Activated T-cell treated with anti-CD3 and anti-CD28 coated beads for 48 hours (primary cell): ENCODE measurements at places on chromosomes 4 and X.

GRCh38 chr4:35912174-35912573, 332.1 kb downstream of the ARAP2 start:
- no peak for DNase-seq

- no peak for DNase-seq
These were observed 297.5 kb downstream of the DCTD start for GRCh38 chr4:182619660-182620059.

DNA sequence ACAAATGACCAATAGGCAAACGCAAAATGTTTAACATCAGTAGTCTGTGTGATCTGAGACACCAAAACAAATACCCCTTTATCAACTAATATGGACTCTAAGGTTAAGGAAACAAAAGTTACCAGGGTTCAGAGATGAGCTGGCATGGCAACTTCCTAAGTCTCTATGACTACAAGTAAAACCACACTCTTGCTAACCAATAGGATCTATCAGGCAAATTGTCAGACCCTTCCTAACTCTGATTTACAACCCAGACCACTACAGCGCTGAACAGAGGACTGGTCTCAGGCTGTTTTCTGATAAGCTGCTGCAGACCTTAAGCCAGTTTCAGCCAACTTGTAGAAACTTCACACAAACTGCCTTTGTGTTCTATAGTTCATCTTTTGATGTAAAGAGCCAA, 608.0 kb downstream of the TLL1 start:
- no peak for DNase-seq

DNA sequence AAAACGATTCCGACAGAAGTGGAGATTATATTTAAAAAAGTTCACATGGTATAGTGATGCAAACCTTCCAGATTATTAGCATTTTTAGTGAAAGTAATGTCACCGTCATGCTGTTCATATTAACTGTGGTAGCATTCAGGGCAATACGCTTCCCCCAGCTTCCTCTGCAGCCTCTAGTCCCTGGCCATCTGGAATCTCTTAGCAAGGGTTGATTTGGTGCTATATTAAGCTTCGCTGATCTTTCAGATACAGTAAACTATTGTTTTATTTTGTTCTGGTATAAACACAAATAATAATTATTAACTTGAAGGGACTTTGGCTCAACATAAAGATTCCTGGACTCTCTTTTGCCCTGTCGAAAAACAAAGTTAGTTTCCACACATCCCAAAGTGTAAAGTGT, 1080.5 kb upstream of the TENM3 start:
- DNase-seq = no peak

DNA sequence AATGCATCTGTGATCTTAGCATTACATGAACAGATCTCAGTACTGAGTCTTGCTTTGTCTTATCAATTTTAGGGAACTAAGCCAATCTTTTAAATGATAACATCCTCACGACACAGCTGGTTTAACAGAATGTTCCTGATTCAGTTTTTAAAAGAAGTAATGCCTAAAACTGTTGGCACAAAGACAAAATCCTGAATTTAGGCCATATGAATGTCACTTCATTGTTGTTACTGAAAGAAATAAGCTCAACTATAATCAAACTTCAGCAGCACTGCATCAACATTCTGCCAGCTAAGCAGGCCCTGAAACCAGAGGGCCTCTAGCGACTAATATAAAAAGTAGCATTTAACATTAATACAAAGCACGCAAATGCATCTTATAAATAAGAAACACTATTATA, 130.6 kb downstream of the FRYL start:
- DNase-seq = no peak

DNA sequence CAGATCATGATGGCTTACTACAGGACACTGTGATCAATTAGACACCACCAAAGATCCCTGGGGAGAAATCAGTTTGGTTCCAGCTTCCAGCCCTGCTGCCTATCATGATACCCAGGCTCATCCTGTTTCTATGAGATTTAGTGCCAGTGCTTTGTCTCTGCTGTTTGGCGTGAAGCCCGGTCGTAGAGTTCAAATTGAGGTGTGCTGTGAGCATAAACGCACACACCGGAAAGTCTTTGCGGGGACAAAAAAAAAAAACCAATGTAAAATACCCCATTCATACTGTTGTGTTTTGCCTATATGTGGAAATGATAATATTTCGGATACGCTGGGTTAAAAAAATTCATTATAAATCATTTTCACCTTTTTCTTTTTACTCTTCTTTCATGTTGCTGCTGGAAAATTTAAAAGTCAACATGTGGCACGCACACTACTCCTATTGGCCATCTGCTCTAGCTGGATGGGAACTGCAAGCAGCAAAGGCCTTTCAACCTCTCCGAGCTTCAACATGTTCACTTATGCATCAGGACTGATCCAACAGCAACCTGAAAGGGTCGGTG, 607 bp upstream of the DKC1 start:
- no peak for DNase-seq

DNA sequence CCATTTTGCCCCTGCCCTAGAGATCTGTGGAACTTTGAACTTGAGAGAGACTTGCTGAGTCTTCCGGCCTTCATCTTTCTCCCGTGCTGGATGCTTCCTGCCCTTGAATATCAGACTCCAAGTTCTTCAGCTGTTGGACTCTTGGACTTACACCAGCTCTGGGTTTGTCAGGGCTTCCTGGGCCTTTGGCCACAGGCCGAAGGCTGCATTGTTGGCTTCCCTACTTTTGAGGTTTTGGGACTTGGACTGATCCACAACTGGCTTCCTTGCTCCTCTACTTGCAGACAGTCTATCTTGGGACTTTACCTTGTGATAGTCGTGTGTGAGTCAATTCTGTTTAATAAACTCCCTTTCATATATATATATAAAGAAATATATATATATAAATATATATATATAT, 1071.0 kb downstream of the ADGRL3 start:
- DNase-seq = no peak

GRCh38 chr4:153209410-153209809, 5.2 kb downstream of the TRIM2 start:
- DNase-seq = no peak

- no peak for DNase-seq
These were observed 11.8 kb upstream of the FBXL5 start for GRCh38 chr4:15667006-15667405.

DNA sequence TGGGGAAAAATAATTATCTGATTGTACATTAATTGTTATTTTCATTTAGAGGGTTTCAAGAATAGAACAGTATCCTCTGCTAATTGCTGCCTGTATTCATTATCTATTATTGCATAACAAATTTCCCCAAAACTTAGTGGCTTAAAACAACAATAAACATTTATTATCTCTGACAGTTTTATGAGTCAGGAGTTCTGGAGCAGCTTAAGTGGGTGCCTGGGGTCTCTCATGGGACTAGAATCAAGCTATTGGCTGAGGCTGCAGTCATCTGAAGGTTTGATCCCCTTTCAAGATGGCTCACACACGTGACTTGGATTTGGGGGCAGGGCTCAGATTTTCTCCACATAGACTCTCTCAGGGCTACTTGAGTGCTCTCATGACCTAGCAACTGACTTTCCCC, 98.1 kb upstream of the JADE1 start:
- no peak for DNase-seq

- DNase-seq = no peak
These were observed 20.2 kb downstream of the CLIC2 start for GRCh38 chrX:155314260-155314659.

DNA sequence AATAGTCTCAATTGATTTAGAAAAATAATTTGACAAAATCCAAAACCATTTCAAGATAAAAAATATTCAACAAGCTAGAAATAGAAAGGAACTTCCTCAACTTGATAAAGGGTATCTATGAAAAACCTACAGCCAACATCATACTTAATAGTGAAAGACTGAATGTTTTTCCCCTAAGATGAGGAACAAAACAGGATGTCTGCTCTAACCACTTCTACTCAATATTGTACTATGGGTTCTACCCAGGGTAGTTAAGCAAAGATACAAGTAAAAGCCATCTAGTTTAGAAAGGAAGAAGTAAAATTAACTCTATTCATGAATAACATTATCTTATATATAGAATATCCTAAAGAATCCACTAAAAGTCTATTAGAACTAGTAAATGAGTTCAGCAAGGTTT, 21.5 kb upstream of the SYTL5 start:
- no peak for DNase-seq

- no peak for DNase-seq
These were observed 328.2 kb downstream of the DTHD1 start for GRCh38 chr4:36609661-36610060.

GRCh38 chr4:37392521-37393255, 148.1 kb downstream of the NWD2 start:
- no peak for DNase-seq

DNA sequence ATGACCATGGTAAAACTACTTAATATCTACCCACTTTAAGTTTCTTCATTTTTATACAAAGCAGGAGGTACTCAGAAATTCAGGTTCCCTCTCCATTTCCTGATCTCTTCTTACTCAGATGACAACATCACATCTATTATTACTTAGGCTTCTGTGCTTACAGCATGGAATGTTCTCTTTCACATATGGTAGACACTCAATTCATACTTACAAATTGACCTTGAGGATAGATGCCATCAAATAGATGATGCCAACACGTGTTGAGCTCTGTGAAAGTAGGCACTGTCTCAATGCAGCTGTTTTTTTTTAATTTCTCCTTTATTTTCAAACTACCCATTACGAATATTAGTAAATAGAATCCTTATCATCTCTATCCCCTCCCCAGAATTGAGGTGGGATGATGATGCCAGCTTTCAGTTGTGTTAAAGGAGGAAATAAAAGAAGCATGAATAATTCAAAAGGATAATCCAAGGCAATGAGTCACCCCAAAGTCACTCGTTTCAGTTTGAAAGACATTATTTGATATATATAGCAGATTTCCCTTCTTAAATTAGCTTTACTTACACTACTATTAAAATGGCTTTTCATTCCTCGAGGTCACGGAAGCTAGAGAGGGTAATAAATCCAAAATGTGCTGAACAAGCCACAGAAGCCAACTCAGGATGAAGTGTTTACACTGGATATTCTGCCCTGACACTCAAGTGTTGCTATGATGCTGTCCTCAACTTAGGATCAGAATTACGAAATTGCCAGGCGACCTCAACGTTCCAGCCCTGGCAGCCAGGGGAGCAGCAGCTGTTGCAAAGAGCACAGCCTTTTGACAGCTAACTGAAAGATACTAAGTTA, 124.2 kb upstream of the EOLA2 start:
- DNase-seq = no peak

GRCh38 chr4:95061220-95061619, 303.5 kb downstream of the BMPR1B start:
- DNase-seq = no peak

DNA sequence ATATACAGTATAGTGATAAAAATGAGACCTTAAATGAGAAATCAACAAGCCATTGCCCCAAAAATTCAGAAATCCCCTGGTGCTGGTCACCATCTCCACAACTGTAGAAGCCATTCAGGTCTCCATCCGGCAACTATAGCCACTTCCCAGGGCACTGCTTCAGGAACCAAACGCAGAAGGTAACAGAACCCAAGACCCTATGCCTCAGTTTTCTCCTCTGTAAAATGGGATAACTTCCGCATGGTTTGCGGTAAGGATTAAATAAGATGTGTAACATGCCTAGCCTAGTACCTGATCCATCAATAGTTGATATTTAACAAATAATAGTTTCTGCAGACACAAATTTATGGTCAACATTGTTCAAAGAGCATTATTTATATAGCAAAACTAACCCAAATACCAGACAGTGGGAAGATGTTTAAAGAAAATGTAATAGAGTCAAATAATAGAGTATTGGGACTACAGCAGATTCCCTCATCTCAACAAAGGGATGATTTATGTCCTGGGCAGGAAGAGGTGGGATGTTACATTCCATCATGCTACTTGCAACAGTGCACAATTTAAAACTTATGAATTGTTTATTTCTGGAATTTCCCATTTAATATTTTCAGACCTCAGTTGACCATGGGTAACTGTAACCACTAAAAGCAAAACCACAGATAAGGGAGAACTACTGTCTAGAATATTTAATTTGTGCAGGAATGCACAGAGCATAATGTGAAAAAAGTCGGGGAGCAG, 30.0 kb downstream of the IRF2 start:
- no peak for DNase-seq

DNA sequence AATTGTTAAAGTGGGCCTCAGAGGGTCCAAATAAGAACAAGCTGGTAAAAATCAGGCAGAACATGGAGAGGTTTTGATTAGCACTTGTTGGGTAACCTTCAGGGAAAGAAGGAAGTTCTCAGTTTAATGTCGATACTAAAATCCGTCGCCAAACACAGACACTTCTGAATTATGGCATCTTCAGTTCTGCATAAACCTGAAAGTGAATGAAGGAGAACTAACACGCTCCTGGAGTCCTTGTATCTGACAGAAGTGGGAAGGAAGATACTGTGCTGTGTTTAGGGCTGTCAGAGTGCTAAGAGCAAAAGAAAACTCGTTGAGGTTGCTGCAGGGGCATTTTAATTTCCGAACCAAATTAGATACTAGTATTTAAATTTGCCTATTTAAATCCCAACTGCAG, 106.2 kb downstream of the TMA16 start:
- DNase-seq = no peak

DNA sequence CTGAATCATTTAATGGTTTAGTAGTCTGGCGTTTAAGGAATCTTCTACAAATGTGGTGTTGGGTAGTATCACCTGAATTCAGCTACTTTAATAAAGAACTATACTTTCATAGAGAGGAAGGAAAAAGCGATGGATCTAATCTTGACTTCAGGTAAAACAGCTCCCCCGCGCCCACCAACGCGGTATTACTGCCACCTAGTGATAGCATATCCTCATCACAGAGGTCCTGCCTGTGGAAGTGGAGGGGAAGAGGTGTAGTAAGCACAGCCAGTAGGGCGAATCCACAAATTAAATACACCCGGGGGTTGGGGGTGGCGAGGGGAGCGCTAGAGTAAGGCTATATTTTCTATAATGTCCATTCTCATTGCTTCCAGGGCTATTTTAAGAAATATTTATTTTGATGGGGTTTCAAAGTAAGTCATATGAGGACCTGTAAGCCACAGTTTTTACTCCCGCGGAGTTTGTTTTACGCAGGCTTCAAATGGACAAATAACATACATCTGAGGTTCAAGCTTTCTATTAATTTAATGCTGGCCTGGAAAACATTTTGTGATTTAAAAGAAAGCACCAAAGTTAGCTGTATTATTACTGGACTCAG, 8.3 kb upstream of the DAPP1 start:
- peak; percentile 63 for DNase-seq

DNA sequence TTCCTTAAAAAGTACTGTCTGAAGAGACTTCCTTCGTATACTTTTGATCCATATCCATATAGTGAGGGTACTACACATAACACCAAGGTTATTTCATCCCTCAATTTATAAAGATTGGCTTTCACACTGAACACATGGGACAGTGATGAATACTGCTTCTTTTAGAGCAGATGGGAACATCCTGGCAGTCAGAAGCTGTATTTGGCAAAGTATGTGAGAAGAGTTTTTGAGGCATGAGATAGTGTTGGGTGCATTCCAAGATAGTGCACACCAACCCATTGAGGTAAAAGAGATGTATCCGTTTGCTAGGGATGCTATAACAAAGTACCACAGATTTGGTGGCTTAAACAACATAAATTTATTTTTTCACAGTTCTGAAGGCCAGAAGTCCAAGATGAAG, 141.1 kb downstream of the MOSPD2 start:
- no peak for DNase-seq
